Smooth muscle cell of the umbilical artery (primary cell): ENCODE measurements at places on chromosomes 2 and 18. TPM values are rescaled to one million over a fixed set of nuclear protein-coding genes. Genes with fewer than 3 reads are reported as not detected.

RAB27B gene
- total RNA-seq: 40.1 and 47.8 TPM in 2 replicates

ALPP gene
- total RNA-seq: not detected in 2 replicates

STARD6 gene
- not detected in 2 replicates for total RNA-seq

PLGLB2 gene
- 0.30 and 2.1 TPM in 2 replicates for total RNA-seq

FBXO15 gene
- 0.37 and 0.59 TPM in 2 replicates for total RNA-seq

TGFA gene
- under 0.01 and 0.28 TPM in 2 replicates for total RNA-seq

RAB17 gene
- total RNA-seq: 0.59 and 0.60 TPM in 2 replicates

LYG1 gene
- total RNA-seq: 0.14 TPM in 1 of 2 replicates, not detected in the other

CHAC2 gene
- 2.1 and 5.0 TPM in 2 replicates for total RNA-seq

TMEM17 gene
- 2.7 and 3.0 TPM in 2 replicates for total RNA-seq

RBKS gene
- total RNA-seq: 0.69 and 1.5 TPM in 2 replicates

GAREM1 gene
- 3.0 and 5.1 TPM in 2 replicates for total RNA-seq
